Smooth muscle cell of the brain vasculature (primary cell): ENCODE measurements at places on chromosomes 6 and 20.

GRCh38 chr6:16402581-16402900 lies 164.2 kb downstream of the GMPR start:
- peak; percentile 78 for DNase-seq

DNA sequence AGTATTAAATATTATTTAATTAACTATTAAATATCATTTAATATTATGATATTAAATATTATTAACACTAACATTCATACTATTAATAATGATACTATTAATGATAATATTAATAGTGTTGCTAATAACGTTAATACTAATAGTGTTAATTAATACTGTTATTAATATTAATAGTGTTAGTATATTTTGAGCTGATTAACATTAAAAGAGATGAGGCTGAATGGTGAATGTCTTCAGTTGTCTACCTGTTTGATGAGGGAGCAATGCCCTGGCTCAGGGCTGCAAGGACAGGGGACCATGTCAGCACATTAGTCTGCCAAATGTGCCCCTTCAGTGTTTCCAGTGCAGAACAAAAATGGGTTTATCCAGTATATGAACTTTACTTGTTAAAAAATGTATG lies 96.6 kb upstream of the PLEKHG1 start:
- no peak for DNase-seq

DNA sequence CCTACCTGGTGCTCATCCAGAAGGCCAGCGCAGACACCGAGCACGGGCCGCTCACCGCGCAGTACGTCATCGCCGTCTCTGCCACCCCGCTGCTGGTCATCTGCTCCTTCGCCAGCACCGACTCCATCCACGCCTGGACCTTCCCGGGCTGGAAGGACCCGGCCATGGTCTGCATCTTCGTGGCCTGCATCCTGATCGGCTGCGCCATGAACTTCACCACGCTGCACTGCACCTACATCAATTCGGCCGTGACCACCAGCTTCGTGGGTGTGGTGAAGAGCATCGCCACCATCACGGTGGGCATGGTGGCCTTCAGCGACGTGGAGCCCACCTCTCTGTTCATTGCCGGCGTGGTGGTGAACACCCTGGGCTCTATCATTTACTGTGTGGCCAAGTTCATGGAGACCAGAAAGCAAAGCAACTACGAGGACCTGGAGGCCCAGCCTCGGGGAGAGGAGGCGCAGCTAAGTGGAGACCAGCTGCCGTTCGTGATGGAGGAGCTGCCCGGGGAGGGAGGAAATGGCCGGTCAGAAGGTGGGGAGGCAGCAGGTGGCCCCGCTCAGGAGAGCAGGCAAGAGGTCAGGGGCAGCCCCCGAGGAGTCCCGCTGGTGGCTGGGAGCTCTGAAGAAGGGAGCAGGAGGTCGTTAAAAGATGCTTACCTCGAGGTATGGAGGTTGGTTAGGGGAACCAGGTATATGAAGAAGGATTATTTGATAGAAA lies 2.0 kb downstream of the SLC35D3 start:
- no peak for DNase-seq

DNA sequence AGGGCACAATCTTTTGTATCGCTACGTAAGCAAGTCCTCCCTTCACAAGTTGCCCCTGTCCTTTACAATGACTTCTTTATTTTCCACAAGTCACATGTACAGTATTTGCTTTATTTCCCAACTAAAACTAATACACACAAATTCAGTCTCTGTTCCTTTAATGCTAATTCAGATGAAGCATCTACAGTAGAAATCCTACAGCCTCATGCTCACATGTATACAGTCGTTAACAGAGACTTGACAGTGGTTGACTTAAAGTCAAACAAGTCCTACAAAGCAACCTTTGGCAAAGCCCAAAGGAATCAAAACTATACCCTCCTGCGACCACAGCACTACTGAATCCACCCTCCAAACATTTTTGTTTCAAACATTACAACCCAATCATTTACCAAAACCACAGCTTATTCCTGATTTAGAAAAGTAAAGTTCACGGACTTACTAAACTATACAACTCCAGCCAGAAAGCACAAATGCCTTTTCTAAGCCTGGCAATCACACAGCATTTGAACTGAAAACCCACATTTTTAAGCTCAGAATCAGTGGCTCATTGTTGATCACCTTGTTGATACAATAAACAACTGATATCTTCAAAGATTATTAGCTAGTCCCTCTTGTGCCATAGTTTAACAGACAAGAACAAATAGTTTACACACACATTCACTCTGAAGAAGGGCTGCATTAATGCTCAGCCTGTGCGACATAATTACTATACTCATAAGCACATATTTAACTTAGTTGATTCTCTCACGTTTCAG lies 70.9 kb upstream of the NHSL1 start:
- DNase-seq, result no peak

- no peak for DNase-seq
Observed at GRCh38 chr20:17617212-17617867, 47.5 kb downstream of the DSTN start.

GRCh38 chr20:32651537-32651936 lies 22.2 kb downstream of the C20orf203 start:
- DNase-seq, result no peak

DNA sequence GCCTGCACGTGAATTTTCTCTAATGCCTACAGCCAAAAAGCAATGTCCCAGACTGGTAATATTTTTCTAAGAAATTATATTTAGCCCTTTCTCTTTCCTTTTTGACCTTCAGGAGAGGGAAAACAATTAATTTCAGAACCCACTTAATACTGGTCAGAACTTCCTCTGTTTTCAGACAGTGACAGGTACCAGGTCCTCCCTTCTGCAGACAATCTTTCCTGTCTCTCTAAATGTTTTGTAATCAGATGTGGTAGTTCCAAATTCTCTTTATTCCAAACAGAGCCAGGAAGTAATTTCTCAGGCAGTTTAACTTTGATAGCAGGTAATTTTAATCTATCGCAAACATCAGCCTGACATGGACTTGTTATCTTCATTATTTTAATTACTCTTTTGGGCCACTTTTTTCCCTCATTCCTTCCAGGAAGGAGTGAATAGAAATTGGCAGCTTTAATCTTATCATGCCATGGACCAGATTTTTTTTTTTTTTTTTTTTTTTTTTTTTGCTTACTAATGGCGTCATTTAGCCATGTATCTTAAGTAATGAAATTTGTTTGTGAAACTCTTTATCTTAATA lies 348.6 kb upstream of the SOX4 start:
- no peak for DNase-seq

DNA sequence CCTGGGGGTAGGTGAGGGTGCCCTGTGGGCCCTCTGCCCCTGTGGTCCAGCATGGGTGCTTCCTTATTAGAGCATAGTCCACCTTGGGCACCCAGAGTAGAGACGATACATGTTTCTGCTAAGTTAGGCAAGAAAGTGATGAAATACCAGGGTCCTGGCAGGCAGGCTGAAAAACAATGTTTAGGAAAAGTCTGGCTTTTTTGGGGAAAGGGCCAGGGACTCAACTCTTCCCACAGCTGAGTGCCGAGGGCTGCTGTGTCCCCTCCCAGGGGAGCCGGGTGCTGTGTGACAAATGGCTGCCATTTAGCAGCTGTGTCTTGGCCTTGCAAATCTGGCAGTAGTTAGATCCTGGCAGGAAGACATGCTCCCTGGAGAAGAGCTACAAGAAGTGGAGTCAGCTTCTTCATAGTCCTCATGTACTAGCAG lies 61.5 kb downstream of the RREB1 start:
- no peak for DNase-seq

DNA sequence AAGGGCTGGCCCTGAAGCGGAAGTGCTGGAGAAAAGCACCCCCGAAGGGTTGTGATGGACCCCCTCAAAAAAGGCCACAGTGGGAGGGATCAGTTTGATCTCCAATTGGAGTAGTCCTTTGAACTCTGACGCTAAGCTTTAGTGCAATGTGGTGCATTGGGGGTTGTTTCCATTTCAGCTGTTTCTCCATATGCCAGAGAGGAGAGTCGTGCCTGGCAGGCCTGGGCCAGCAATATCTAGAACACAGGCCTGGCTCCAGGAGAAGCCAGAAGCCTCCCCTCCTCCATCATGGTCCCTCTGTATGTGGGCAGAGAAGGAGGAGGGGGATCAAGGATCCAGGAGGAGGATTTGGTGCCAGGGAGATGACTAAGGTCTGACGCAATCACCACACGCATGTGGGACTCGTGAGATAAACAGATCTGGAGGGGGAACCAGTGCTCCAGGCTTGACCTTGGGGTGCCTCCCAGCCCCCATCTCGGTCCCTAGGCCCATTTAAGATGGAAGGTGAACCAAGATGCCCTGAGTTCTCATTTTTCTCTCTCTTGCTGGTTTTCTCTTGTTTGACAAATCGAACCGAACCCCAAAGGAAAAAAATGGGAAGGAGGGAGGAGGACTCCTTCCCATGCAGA lies 517.4 kb upstream of the JARID2 start:
- no peak for DNase-seq

- no peak for DNase-seq
Observed at GRCh38 chr6:79152269-79152737, 74.2 kb upstream of the PHIP start.

DNA sequence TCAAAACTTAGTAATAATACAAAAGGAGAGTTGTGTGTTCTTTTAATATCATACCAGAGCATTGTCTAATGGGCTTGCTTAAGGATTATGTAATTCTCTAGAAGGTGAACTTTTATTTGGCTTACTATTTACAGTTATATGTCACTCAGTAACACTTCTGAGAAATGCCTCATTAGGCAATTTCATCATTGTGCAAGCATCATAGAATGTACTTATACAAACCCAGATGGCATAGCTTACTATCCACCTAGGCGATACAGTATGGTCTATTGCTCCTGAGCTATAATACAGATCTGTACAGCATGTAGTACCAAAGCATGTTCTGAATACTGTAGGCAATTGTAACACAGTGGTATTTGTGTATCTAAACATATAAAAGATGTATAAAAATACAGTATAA lies 340.1 kb downstream of the PHF3 start:
- DNase-seq, result no peak

- no peak for DNase-seq
Observed at GRCh38 chr20:8766868-8767390, 302.0 kb upstream of the PLCB4 start.

- DNase-seq, result no peak
Observed at GRCh38 chr20:35085477-35086225, 7.0 kb downstream of the TRPC4AP start.

DNA sequence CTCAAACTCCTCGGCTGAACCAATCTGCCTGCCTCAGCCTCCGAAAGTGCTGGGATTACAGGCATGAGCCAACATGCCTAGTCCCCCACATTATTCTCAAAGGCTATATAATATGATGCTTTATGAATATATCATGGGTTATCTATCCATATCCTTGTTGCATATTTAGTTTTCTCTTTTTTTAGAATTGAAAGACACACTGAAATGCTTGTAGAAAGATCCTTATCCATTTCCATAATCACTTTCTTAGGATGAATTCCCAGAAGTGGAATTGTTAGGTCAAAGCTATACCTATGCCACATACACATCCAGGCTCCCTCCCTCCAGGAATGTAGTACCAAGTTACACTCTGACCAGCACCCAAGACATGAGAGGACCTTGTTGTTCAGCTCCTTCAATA lies 2.5 kb upstream of the ARFGEF3 start:
- no peak for DNase-seq

DNA sequence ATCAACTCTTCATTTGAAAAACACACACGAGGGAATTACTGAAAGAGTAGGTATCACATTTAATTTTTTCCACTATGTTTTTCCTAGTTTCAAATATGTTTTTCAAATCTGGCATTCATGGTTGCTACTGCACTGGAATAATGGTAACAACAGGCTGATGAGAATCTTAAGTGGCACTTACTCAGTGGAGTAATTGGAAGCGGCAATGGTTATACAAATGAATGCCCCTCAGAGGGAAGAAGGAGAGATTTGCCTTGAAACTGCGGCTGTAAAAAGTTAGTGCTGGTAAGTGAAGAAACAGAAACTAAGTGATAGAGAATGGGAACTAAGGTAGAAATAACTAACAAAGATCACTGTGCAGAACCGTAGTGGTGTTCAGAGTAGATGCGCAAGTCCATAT lies 41.0 kb upstream of the PDE7B start:
- DNase-seq, result no peak

DNA sequence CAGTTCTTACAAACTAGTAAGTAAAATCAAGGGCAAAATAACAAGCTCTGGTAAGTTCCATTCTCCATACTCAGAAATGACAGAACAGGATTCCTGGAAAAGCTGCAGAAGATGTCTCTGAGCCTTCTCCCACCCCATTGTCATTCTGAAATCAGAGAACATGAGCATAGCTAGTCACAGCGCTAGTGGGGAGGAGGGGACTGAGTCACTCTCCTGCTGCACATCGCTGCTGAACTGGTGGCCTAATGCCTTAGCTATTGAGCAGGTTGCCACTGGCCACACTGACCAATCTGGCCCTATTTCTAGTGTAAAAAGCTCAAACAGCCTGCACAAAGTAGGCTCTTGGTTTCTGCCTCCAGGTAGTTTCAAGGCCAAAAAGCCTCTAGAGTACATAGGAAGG lies 26.1 kb upstream of the RIPPLY2 start:
- DNase-seq, result no peak

DNA sequence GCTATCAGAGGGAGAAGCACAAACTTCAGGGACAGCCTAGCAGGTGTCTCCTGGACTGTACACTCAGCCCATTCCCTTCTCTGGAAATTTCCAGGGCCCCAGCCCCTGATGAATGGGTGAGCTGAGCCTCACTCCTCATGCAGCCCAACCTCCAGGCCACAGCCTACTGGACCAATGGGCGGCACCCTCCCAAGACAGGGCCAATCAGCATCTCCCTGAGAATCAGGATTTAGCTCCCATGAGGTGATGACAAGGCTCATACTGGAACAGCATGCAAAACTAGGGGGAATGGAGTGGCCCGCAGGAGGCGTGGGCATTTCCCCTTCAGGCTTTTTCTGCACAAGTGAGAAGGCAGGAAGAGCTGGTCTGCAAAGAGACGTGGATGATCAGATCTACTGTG lies 29.0 kb downstream of the NFATC2 start:
- no peak for DNase-seq

GRCh38 chr6:28142446-28142845 lies 763 bp downstream of the ZKSCAN8 start:
- no peak for DNase-seq

DNA sequence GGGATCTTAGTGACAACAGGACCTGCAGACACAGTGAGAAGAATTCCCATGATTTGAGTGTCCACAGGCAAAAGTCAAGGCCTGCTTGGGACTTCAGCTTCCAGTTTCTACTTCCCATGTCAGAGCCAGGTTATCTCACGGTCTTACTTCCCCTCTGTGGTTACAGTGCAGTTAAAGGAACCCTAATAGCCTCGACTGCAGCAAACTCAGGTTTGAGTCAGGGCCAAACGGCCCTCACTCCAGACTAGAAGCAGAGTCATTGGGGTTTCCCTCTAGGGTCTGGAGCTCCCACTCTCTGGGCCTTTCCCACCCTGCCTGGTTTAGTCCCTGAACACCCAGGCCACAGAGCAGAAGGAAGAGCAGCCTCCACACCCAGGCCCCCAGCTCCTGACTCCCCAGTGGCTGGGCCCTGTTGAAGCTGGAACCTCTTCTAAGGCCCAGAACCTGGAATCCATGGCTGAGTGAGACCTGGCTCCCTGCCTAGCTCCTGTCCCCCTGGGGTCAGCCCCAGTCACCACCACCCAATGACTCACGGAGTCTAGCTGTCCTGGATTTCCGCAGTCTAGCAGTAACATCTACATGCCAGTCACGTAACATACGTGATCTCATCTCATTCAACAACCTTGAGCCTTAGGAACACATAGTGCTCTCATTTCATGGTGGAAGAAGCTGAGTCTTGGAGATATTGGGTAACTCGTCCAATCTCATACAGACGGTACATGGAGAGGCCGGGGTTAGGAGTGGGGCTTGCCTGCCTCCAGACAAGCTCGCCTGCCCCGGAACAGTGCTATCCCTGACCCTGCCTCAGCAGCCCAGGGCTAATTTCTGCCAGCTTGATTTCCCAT lies 9.2 kb upstream of the GHRH start:
- DNase-seq, result no peak
